ENCODE measurements at places on chromosomes 5 and 9. TPM values are rescaled to one million over a fixed set of nuclear protein-coding genes. Genes with fewer than 3 reads are reported as not detected.

GRCh38 chr5:138457531-138458275 lies 7.6 kb upstream of the EGR1 start:
- DNase-seq = no peak

GRCh38 chr5:171614971-171615653 lies 170.5 kb upstream of the SMIM23 start:
- no peak for DNase-seq

GRCh38 chr5:757346-757930 lies 27.1 kb downstream of the ZDHHC11B start:
- DNase-seq = no peak

GRCh38 chr9:132739710-132740310 lies 69.5 kb downstream of the GTF3C4 start:
- DNase-seq = no peak

GRCh38 chr9:89766991-89767390 lies 162.2 kb downstream of the GADD45G start:
- DNase-seq = no peak

DNA sequence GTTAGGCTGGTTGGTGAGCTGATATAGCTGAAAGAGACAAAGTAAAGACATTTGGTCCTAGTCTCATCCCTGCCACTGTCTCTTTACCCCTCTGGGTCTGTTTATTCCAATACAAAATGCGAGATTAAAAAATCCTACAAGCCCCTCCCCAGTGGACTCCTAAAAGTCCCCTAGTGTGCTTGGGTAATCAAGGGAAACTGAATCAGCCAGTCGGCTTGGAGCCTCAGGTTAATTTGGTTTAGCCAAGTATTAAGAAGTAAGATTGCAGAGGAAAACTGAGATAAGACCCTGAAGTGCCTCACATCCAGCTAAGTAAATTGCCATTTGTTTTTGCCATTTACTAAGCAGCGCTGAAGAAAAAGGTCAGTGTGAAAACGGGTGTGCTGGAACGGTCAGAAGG lies 10.4 kb downstream of the NIM1K start:
- DNase-seq = no peak

DNA sequence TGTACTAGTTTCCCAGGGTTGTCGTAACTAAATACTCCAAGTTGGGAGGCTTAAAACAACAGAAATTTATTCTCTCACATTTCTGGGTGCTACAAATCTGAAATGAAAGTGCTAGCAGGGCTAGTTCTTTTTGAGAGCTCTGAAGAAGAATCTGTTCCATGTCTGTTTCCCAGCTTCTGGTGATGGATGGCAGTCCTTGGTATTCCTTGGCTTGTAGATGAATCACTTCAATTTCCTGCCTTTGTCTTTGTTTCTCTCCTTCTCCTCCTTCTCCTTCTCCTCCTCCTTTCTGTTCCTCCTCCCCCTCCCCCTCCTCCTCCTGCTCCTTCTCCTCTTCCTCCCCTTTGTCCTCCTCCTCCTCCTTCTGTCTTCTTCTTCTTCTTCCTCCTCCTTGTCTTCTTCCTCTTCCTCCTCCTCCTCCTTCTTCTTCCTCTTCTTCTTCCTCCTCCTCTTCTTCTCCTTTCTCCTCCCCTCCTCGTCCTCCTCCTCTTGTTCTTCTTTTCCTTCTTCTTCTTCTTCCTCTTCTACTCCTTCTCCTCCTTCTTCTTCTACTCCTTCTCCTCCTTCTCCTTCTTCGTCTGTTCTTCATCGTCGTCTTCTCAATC lies 104.7 kb upstream of the ANKRD55 start:
- no peak for DNase-seq

- DNase-seq = peak; percentile 69
These were observed 1.1 kb downstream of the CFAP77 start for GRCh38 chr9:132411091-132411508.

DNA sequence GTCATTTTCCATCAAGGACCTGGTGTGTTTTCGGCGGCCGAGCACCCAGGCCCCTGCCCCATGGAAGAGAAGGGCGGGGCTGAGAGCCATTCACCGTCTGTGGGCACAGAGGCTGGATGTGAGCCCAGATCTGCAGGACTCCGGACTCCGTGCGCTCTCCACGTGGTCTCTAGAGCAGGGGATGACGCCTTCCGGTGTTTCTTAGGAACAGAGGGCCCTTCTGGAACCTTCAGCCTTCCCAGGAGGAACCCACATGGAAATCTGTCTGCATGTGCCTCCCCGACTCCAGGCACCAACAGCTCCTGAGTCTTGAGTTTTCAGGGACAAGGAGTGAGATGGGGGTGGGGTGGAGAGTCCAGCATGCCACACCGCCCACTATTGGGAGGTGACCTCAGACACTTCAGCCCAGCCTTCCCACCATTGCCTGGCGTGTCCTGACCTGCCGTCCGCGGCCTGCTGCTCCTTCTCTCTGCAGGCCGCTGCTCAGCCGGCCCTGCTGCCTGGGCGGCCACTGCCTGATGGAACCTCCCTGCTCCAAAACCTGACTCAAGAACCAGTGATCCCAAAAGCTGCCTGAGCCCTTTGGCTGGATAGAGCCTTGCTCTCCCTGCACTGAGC lies 2.4 kb upstream of the RXRA start:
- no peak for DNase-seq

GRCh38 chr5:57804505-57804904 lies 321.9 kb upstream of the ACTBL2 start:
- DNase-seq = no peak

GRCh38 chr5:138950421-138951031 lies 75.4 kb upstream of the LRRTM2 start:
- no peak for DNase-seq

- no peak for DNase-seq
These were observed 17.5 kb downstream of the PIK3R1 start for GRCh38 chr5:68233075-68233474.

DNA sequence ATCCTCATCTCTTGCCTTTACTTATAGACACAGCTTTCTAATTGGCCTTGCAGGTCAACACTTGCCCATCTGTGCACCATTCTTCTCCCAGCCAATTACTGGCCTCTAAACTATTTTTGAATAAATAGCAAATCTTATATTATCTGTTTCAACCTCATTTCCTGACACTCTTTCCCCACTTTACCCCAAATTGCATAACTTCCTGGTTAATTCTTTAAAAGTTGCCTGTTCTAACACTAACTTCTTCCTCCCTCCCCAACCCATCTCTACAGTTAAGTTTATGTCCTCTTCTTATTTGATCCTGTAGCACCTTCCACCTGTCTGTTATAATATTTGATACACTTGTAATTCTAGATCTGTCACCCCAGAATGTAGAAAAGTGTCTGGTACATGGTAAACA lies 372.1 kb downstream of the PDE4D start:
- no peak for DNase-seq

DNA sequence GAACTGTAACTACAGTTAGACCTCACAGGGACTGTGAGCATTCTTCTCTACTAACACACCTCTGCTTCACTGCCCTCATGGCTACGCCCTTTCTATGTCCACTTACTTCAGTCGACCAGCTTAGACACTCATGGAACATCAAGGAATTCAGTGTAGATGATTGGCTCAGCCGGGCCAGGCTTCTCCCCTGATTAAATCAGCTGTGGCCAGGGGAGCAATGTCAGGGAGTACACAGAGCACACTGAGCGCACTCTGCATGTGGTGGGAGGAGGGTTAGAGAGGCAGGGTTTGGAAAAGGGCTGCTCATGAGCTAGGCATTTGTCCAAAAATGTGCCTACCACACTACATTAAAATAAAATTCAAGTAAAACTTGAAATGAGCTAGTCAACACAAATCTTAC lies 400.5 kb downstream of the ARRDC3 start:
- DNase-seq = peak; percentile 18

DNA sequence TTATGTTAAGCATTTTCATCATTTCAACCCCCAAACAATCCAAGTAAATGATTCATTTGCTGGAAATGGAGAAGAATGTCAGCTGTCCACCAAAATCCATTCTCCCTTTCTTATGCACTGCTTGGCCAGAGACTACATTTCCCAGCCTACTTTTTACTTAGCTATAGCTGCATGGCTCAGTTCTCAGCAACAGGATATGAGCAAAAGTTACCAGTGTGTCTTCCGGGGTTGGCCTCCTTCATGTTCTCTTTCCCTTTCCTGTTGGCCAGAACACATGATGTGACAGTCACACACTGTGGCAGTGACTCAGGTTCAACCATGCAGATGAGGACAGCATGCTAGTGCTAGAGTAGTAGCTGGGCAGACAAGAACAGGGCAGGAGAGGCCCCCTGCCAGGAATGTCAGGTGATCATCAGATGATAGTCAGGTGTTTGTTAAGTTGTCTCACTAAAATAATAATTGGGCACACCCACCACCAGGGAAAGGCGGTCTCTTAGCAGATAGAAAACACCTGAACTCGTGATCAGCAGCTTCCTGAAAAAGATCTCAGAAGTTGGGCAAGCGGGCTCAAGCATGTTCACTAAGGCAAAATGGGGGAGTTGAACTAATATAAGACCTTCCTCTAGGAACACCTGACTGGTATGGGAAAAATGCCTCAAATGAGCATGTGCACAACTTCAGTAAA lies 12.2 kb downstream of the GPR150 start:
- no peak for DNase-seq

Gene SLC1A3
- not detected for polyA plus RNA-seq

Gene GADD45G
- 0.15 TPM for polyA plus RNA-seq

Gene CYSTM1
- polyA plus RNA-seq = 89.9 TPM

Gene GPR151
- polyA plus RNA-seq = not detected

Gene POU5F2
- polyA plus RNA-seq = not detected

Gene EGFLAM
- not detected for polyA plus RNA-seq

Gene PDE8B
- polyA plus RNA-seq = 4.0 TPM

Gene MARCOL
- 0.11 TPM for polyA plus RNA-seq

Gene TMEM8B
- polyA plus RNA-seq = 1.7 TPM
